NCI-H2171 (cell line): ENCODE measurements at places on chromosomes 1 and 21.
A peak's percentile ranks its signal among the peaks of the same experiment; 100 is the strongest.

- no peak for DNase-seq
Observed at GRCh38 chr1:110384581-110385321, 6.1 kb downstream of the SLC16A4 start.

GRCh38 chr1:231091831-231092301 lies 51.8 kb upstream of the FAM89A start:
- DNase-seq, result no peak

GRCh38 chr1:31180338-31180737 lies 59.3 kb downstream of the NKAIN1 start:
- DNase-seq, result no peak

- DNase-seq, result peak; percentile 3
Observed at GRCh38 chr21:24514081-24514733, 1093.1 kb downstream of the MRPL39 start.

GRCh38 chr1:17197696-17198095 lies 7.2 kb upstream of the PADI1 start:
- no peak for DNase-seq

DNA sequence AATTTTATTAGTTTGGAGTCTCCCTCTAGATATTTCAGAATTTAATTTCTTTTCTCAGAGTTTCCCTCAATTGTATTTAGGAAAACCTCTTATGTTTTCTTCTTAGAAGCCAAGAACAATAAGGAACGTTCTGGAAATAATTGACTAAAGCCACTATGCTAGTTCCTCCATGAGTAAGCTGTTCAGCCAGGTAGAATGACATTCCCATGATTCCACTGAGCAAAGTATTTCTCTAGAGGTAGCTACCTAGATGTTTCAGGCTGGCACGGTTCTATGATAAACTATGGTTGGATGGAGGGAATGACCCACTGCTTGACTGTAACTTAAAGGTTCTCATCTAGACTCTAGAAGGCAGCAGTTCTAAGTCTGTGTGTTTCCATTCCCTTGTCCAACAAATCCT lies 62.4 kb downstream of the CLDN17 start:
- no peak for DNase-seq

GRCh38 chr1:51276286-51276685 lies 40.2 kb downstream of the RNF11 start:
- DNase-seq, result no peak

GRCh38 chr1:246837418-246838117 lies 94.2 kb downstream of the AHCTF1 start:
- no peak for DNase-seq

- DNase-seq, result peak; percentile 33
Observed at GRCh38 chr1:53543130-53543777, 84.1 kb downstream of the DMRTB1 start.

DNA sequence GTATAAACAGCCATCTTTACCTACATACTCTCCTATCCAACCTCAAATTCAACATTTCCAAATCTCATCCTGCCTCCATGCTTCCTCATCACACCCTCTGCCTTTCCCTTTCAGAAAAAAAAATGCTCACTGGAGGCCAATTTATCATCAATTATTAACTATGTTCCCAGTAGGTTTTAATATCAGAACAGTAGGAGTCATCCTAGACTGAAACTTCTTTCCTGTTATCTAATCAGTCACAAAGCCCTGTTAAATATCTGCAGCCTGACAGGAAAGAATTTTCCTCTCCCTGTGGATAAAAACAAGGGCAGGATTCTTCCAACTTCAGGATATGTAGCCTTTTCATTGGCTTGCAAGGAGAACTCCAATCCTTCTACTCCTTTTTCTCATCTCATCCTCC lies 28.4 kb downstream of the EGLN1 start:
- no peak for DNase-seq

- DNase-seq, result peak; percentile 41
Observed at GRCh38 chr1:106268070-106268469, 788.4 kb upstream of the PRMT6 start.

DNA sequence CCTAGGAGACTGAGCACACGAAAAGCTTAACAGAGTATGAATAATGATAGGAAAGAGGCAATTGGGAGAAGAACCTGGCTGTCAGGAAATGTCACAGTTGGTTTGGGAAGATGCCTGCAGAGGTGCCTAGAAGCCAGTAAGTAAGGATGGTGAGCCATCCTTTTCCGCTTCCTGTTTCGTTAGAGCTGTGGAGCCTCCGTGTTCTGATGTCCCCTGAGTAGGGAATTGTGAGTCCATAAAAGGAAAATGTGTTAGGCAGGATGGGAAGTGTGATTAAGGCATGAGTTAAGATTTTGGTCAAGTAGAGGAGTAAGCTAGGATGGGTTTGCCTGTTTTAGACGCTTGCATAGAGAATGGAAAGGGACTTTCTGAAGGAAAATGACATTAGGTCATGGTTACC lies 9.0 kb downstream of the CLIC4 start:
- DNase-seq, result no peak

GRCh38 chr1:65114322-65114721 lies 33.7 kb upstream of the AK4 start:
- peak; percentile 38 for DNase-seq

DNA sequence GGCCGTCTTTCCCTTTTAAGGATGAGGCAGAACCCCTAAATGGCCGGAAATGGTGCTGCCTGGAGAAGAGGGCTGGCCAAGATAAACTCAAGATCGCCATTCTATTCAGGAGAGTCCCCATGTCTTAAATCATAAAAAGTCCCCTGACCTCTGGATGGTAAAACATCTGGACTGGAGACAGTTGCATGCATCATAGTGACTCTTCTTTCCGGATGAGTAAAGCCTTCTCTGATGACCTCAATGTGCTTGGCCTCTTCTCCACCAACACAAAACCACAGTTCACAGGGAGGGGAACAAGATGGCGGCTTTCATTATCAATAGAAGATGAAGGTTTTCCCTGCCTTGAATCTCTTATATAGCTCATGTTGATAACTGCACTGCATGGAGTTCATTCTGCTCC lies 27.5 kb upstream of the H6PD start:
- DNase-seq, result no peak

DNA sequence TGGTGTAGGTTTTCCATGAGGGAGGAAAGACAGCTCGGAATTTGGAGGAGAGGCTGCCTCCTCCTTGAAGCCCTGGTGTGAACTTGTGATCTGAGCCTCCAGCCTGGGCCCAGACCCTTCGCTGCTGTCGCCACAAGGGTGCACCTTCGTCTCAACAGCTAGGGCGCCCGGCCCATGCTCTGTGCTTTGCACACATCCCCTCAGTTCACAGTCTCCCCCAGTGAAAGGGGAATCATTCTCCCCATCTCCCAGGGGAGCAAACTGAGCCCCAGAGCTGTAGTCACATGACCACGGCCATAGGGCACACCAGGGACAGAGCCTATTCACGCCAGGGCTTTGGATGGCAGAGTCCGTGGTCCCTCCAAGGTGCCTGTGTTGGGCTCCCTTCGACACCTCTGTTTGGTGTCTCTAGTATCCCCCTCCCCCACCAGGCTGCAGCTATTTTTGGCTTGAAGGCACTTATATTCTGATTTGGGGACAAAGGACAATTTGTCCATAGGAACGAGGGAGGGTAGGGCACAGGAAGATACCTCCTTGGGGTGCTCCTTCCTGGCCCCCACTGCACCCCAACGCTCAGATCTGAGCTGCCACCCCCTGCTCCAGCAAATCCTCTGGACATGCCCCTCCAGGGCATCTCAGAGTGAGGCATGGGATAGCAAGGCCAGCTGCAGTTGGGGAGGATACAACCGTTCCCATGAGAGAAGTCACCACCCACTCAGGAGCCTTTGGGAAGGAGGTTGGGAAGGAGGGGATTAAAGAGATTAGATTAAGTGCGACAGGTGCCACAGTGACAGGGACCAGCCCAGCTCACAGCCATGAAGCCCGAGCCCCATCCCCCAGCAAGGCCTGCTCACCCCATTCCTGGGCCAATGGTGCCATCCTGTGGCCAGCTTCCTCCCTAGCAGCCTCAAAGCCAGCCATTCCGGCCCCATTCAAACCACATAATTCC lies 15.7 kb downstream of the MATN1 start:
- peak; percentile 83 for DNase-seq

DNA sequence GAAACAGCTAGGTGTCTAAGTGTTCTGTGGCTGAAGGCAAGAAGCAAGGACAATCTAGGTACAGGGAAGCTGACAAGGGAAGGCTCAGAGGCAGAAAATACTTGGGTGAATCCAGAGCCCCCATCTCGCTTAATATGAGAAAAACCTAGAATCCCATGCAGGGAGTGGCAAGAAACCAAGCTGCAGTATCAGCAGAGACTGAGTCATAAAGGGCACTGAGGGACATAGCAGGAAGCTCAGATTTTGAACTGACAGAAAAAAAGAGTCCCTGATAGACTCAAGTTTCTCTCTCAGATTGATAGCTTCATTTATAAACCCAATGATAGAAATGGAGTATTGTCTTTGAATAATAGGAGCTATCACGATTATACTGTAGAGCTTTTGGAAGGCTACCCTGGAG lies 77.3 kb upstream of the KCNJ15 start:
- no peak for DNase-seq

DNA sequence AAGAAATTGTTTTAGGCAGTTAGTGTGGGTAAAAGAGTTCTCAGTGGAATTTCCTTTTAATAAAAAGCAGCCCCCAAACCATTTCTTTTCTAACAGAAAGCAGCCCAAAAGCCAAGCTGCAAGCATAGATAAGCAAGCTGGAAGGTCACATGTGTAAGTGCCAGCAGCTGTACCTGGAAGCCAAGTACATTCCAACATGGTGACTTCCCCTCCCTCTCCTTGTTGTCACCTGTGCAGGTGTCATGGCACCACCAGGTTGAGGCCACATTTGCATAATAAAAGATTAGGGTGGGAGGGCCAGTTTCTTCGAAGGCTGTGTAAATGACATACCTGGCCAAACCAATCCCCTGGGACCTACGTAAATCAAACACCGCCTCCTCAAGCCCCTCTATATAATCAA lies 240.3 kb upstream of the RAB4A start:
- no peak for DNase-seq

DNA sequence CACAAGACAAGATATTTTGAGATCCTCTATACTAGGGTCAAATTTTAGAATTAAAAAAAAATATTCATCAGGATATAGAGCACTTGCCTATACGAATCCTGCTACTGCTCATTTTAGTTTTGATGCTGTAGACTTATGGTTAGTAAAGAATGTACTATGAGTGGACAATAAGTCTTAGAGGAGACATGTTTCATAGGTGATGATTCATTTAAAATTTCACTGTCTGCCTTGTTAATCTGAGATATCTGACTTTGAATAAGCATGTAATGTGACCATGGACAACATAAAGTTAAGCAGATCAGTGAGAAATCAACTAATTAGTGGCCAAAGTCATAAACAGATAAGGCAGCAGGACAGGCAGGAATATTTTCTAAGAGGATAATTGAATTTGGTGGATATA lies 106.8 kb upstream of the HP1BP3 start:
- DNase-seq, result no peak

DNA sequence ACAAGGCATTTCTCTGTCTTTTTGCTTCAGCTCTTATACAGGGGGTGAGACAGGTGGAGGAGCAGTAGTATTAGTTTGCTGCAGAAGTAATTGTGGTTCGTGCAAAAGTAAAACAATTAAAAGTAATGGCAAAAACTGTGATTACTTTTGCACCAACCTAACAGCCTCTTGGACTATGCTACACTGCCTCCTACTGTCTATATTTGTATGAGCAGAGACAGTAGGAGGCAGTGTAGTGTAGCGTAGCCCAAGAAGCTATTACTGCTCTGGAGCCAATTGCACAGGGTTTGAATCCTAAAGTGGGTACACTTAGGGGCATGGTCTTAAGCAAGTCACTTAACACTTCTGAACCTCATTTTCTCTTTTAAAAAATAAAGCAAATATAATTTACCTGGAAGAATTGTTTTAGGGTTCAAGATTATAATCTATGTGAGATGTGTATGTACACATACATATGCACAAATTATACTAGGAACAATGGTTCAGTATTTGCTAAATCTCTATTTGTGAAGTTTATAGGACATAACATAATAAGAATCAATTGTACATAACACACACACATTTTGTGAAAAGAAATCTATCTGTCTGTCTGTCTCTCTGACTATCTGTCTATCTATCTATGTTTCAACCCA lies 103.8 kb downstream of the BRINP3 start:
- DNase-seq, result no peak

DNA sequence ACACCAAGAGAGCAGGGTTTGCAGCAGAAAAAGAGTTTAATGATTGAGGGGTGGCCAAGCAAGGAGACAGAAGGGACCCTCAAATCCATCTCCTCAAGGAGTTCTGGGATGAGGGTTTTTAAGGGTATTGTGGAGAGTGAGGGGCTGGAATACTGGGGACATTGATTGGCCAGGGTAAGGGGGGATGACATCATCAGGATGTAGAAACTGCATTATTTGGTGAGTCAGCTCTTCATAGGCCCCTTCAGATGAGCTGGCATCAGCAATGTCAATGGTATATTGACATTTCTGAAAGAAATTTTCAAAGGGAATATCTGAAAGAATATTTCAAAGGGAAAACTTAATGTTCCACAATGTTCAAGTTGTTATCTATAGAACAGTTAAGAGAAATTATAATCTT lies 168.1 kb upstream of the SNX7 start:
- DNase-seq, result no peak

GRCh38 chr1:108947871-108948525 lies 15.3 kb downstream of the CLCC1 start:
- no peak for DNase-seq

DNA sequence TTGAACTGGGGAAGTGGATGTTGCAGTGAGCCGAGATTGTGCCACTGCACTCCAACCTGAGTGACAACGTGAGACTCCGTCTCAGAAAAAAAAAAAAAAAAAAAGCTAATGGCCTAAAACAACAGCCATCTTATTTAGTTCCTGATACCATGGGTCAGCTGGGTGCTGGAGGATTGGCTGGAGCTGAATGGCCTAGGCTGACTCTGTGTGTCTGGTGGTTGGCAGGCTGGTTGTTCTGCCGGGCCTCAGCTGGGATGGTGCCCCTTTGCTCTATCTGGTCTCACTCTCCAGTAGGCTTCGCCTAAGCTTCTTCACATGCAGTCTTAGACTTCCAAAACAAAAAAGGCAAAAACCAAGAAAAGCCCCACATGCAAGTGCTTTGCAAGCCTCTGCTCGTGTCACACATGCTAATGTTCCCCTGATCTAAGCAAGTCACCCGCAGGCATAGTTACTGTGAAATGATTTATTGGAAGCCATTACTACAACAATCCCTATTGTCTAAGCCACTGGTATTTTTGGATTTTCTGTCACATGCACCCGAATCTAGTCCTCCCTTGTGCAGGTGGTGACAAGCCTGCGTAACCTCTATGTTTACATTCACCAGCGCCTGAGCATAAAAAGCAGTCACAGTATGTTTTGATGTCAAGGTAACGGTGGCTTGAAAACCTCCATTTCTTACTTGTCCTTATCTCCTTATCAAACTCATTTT lies 39.6 kb upstream of the KANK4 start:
- peak; percentile 19 for DNase-seq
